ENCODE measurements at places on chromosomes 1 and 21.

- no peak for DNase-seq
These were observed 207.9 kb downstream of the PAPPA2 start for GRCh38 chr1:176670853-176671252.

DNA sequence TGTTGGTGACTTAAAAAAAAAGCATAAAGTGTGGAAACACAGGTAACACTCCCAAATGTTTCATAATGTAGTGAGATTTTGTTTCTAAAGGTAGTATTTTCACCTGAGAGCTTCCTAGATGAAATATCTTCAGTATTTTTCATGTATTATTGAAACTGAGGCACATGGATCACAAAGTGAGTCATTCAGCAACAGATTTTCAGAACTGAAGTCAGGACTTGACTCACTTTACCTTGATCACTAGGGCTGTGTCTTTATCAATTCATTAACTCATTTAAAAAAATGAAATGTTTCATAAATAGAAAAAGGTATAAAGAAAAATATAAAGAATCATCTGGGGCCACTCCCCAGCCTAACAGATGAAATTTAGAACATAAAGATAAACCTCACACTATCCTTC lies 66.5 kb upstream of the RCC1 start:
- no peak for DNase-seq

GRCh38 chr1:115377411-115377810 lies 39.4 kb upstream of the NGF start:
- no peak for DNase-seq

GRCh38 chr1:70220517-70221237 lies 503 bp upstream of the SRSF11 start:
- DNase-seq: no peak

DNA sequence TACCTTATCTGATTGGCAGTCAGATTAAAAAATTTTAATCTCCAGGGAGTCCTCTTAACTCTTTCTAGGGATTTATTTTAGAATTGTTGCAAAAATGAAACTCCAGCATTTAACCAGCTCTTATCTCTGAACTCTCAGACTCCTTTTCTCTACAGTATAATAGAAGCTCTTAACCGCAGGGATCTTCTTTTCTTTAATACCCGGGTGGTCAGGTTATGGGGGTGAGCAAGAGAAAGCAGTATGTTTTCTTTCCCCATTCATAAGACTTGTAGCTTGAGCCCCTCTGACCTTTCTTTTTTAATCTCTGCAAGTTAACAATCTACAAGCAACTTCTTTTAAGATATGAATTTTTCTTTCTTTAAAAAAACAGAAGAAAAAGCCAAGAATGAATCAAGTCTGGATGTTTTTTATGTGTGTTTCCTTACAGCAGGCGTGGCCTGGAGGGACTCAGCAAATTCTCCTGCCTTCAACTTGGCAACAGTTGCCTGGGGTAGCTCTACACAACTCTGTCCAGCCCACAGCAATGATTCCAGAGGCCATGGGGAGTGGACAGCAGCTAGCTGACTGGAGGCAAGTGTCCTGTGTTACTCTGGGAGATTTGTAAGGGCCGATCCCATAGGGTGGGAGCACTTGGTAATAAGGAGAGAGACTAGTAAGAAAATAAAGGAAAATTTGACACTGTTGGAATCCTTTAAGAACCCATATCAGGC lies 13.4 kb upstream of the OLFML3 start:
- no peak for DNase-seq

DNA sequence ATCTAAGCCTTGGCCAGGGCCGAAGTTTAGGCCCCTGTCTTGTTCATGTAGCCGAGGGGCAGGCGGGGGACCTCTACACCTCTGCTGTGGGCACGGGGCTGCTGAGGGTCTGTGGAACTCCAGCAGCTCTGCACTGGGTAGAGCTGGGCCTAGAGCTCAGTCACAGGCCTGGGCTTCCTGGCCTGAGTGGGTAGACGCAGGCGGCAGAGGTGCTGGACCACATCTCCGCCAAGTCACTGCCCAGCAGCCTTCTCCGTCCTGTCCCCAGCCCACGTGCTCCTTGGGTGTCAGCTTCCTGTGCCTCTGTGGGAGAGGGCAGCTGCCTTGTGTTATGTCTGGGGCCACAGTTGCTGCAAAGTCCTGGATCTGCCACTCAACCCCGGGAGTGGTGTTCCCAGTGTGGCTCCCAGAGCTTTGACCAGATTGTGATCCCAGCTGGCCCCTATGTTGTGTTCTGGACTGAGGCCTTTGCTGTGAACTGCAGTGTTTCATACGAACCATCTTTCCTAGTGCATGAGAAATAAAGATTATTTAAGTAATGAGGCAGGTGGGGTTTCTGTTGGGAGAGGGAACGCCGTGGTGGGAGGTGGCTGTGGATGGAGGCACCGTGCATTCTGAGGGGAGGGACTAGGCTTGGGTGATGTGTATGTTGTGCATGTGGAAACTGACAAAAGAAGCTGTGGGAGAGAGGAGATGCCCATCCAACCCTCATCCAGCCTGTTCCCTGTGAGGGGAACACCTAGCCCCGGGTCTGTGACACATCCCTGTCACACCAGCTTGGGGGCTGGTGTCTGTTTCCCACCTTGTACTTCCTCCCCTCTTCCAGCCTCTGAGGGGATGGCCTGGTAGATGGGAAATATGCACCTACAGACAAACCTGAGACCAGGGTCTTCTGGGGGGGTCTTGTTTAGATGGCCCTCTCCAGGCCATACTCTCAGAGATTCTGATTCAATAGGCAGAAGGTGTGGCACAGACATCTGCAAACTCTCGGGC lies 12.2 kb downstream of the AMPD2 start:
- DNase-seq: no peak

DNA sequence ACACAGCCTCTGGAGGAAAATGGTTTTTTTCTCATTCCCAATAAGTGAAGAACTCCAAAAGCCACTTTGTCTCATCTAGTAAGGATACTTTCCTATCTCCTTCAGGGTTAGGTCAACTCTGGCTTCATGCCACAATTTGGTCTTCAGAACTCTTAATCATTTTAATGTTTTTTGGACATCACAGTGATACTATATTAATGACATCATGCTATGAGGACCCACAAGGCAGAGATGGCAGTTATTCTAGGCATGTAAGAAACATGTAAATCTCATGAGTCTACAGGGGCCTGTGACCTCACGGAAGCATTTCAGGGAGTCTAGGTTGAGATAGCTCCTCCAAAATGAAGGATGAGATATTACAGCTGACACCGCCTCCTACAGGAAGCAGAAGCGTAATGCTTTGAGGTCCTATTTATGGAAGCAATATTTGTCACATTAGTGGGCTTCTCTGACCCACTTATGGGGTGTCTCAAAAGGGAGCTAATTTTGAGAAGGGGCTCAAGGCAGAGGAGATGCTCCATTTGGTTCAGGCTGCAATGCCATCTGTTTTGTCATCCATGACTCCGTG lies 5.0 kb upstream of the GPR137B start:
- DNase-seq: no peak

DNA sequence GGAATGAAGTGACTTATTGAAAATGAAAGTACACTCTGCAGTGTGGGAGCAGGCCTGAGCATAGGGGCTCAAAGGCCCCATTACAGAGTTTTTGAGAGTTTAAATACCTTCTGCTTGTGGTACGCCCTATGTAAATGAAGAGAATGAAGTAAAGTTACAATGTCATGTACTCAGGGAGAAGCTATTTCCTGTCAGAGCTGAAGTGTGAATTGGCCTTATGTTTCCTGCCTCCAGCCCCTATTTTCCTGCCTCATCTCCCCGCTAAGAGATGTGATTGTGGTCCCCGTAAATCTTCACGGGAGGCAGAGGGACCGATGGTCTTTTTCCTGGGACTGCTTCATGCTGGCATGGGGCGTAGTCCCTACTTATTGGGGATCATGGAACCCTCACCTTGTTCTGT lies 2.5 kb upstream of the ZNF683 start:
- no peak for DNase-seq

DNA sequence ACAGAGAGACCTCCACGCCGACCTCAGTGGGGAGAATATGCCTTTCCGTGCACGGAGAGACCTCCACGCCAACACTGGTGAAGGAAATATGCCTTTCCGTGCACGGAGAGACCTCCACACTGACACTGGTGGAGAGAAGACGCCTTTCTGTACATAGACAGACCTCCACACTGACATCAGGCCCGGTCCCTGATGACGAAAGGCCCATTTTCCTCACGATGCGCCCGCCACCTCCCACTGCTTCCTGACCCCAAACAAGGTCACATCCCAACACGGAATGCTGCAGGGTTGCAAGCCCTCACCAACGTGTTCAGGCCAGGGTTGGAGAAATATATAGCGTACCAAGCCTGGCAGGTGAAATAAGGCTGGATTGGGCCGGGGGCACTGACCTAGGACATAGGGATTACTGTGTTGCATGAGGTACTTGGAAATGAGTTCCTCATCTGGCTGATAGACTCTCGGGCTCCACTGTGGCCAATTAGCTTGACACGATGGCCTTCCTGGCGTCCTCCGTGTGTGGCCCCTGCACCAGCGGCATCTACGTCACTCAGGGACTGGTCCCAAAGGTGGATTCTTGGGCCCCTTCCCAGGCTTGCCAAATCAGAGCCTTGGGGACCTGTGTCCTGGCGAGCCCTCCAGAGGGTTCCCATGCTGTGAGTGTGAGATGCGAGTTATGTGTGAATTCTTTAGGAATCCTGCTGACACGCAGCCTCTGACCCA lies 16.5 kb upstream of the SUMO3 start:
- DNase-seq: no peak

DNA sequence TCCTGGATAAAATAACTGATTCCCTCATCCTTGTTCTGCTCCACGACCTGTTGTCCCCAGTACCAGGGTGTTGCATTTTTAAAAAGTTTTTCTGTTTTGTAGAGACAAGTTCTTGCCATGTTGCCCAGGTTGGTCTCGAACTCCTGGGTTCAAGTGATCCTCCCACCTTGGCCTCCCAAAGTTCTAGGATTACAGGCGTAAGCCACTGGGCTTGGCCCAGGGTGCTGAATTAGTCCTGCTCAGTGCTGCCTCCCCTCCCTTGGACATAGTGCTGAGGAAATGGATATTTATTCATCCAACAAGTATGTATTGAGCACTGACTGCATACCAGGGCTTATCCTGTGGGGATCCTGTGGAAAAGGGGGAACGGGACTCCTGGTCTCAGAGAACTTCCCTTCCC lies 126.4 kb downstream of the PTPRU start:
- DNase-seq: no peak

DNA sequence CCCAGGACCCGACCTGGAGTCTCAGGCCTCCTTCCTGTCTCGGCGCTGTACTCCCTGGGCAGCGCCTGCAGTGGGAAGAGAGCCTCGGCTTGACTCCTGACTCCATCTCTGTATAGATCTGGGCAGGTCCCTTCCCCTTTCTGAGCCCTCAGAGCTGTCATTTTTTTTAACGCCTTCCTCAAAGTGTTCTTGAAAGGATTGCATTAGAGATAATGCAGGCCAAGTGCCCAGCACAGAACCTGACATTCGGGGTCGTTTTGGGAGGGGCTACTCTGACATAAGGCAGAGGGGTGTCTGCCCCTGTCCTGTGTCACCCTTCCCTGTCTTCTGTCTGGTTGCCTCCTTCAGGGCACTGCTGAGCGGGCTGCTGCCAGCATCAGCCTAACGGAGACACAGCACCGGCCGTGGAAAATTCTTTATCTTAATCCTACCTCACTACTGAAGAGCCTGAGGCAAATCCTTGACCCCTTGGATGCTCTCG lies 271.6 kb downstream of the TRABD2B start:
- DNase-seq: no peak

GRCh38 chr1:186295980-186296379 lies 79.1 kb downstream of the TPR start:
- DNase-seq: no peak

DNA sequence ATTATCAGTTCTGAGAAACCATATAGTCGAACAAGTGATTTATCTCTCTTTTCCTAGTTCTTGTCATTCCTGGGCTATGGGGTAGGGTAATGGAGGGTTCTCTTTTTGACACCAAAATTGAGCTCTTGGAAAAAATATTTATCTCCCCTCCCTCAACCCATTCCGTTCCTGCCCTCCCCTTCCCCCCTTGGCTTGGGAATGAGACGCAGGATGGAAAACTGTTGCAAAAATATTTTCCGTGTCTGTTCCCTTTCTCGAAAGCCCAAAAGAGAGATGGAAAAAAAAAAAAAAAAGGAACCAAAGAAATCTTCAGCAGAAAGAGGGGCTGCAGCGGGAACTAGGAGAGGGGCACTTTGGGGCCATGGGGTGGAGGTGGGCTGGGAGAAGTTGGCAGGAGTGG lies 766 bp downstream of the ATP2B4 start:
- DNase-seq: no peak
